GM12891 (cell line): ENCODE measurements at places on chromosomes 5 and 9.

- DNase-seq = no peak
These were observed 19.1 kb downstream of the LHX3 start for GRCh38 chr9:136185596-136186366.

DNA sequence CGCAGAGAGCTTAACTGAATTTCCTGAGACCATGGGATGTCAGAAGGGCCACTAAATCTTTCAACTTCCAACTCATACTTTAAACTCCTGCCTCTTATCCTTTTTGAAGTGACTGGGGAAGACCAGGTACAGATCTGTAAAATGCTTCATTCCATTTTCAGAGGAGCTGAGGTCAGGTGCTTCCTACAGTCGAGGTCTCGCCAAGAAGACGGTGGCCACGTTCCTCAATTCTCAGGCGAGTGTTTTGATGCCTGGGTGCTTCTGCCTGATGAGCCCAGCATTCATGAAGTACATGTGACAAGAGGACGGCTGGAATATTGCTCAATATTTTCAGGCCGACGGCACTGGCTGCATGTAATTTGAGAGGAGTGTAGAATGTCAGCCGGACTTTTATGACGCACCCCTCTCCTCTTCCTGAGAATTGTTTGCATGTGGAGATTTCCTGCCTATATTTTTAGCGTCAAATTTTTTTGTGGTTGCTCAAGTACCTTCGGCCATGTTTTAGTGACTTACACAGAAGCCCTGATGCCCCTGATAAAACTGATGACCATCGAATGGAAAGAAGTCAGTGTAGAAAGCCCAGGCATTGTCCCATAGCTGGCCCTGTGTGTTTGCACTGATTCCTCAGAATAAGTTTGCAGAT is 38.8 kb upstream of the GLRX start:
- DNase-seq = no peak

DNA sequence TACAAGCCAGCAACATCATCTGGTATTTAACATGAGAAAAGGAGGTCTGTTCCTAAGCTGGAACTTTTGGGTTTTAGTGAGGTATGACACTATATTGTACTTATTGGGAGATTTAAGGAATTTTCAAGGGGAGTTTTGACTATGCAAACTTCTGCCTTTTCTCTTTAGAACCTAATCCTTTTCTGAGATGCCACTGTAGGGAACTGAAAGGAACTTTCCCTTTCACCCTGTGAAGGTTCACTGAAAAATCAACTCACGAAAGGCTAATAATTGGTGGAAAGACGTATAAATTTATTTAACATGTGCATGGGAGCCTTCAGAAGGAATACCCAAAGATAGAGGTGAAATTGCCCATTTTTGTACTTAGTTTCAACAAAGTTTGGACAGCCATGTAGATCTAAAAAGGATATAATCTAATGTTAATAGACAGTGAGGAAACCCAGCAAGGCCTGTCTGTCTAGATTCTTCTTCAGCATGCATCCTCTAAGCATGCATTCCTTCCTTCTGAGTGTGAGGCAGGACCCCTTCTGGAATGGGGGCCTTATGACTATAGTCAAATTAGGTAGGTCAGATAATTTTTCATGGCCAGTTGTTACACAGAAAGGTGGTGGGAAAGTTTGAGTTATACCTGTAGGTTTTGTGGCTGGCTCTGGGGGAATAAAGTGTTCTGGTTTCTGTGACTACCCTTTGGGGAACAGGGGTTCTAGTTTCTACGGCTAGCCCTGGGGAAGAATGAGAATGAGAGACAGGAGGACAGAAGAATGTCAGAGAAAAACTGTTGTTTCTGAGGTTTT is 200.3 kb downstream of the C9orf152 start:
- peak; percentile 17 for DNase-seq

- DNase-seq = peak; percentile 34
These were observed 15.0 kb upstream of the TEX48 start for GRCh38 chr9:114696814-114697544.
